Dorsolateral prefrontal cortex (tissue), 122 donors: ENCODE measurements at places on chromosomes 1 and 21. TPM values are rescaled to one million over a fixed set of nuclear protein-coding genes. Genes with fewer than 3 reads are reported as not detected.

DNA sequence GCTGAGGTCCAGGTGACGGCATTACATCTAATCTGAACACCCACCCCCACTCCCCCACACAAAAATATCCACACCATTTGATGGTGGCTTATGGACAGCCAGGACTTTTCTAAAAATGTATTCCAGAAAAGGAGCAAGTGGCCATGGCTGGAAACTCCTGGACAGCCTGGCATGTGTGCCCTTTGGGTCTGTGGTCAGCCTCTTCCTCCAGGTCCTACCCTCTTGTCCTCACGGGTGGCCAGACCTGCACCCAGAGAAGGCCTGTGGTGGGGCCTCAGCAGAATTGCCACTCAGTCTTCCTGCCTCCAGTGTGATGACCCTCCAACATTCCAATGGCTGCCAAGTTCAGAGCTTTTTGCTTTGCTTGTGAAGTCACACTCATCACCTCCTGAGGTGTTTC, 600.6 kb downstream of the AJAP1 start:
- no peak for DNase-seq

- DNase-seq, result no peak
Measured at GRCh38 chr1:30161953-30162352, 561.4 kb downstream of the MATN1 start.

DNA sequence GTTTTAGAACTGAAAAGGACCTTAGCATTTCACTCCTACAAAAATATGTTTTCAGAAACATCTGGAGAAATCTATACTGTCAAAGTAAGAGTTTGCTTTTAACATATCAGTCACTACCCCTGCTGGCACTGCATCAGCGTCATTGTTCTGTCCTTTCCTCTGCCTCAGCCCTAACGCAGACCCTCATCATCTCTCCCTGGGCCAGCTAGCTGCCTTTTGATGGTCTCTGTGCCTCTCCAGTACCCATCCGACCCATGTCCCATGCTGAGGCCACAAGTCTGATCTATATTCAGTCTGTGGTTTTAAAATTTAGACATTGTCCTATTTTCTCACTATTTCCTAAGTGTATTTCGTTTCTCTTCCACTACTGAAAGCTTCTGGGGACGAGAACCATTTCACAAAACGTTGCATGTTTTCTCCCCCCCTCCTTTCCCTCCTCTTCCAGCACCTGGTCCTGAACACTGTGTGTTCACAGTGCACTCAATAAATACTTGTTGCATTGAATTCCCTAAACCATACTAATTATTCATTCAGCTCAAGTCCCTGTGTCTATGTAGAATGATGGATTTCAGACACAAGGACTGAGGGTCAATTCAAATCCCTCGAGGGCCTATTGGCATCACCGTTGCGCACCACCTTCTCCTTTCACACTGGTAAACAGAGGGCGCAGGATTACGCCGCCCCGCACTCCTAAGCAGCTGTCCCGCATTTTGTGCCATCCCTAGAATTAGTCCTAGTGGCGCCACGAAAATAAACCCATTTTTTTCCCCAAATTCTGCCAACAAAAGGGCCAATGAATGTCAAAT, 53.4 kb downstream of the CD2 start:
- no peak for DNase-seq

GRCh38 chr1:228265167-228265566, 57.3 kb downstream of the OBSCN start:
- no peak for DNase-seq

DNA sequence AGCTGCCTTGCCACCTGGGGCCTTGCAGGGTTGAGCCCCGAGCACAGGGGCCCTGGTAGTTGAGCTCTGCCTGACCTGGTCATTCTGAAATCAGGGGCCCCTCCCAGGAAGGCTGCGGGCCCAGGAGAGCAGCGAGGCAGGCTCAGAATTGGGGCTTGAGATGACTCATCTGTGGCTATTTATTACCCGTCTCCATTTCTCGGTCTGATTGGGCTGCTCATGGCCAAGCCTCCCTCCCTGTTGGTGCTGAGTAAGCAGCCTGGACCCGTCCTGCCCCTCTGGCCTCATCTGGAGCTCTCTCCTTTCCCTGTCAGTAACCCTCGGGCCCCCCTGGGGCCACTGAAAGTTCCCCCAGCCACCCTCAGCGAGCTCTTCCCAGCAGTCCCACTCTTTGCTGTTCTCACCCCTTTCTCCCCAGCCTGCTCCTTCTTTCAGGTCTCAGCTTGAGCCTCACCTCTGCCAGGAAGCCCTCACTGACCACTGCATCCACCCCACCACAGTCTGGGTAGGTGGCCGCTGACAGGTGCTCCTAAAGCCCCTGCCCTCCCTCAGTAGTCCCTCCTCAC, 11.0 kb upstream of the TNFRSF8 start:
- no peak for DNase-seq

DNA sequence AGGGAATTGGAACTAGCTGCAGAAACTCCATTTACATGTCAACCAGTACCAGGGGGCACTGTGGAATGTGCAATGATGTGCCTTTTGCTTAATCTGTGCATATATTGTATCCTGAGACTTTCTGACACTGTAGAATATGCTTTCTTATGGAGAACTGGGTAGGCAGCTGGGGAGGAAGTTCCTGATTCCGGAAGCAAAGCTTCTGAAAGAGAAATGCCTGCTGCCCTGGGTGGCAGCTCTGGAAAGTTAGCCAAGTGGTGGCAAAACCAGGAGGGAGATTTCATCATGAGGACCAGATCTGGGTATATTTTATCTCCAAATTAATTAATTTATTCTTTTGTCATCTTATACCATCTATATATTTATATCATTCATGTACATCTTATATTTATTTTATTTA, 116.7 kb downstream of the XCL2 start:
- DNase-seq, result no peak

- no peak for DNase-seq
Measured at GRCh38 chr1:5312862-5313261, 658.5 kb downstream of the AJAP1 start.

TSSK3 gene
- 4.1 TPM for total RNA-seq

S100B gene
- total RNA-seq, result 344 TPM

RGSL1 gene
- total RNA-seq, result not detected

VSIG8 gene
- total RNA-seq, result 0.44 TPM

MMP23B gene
- total RNA-seq, result 3.3 TPM
